ENCODE measurements at places on chromosomes 12 and 14. TPM values are rescaled to one million over a fixed set of nuclear protein-coding genes. Genes with fewer than 3 reads are reported as not detected.

The MMP19 gene
- polyA plus RNA-seq = 19.9 TPM

- no peak for DNase-seq
- H3K4me1 ChIP-seq = no peaks in the 10 kb centered on the region
- no peak overlapping the region for H3K27ac ChIP-seq
- peaks cover 61% of the 10 kb centered on the region for H3K36me3 ChIP-seq
- H3K27me3 ChIP-seq = no peaks in the 10 kb centered on the region
- H3K4me3 ChIP-seq = no peak overlapping the region
Measured at GRCh38 chr12:4685317-4685716, 34.9 kb upstream of the GALNT8 start.

DNA sequence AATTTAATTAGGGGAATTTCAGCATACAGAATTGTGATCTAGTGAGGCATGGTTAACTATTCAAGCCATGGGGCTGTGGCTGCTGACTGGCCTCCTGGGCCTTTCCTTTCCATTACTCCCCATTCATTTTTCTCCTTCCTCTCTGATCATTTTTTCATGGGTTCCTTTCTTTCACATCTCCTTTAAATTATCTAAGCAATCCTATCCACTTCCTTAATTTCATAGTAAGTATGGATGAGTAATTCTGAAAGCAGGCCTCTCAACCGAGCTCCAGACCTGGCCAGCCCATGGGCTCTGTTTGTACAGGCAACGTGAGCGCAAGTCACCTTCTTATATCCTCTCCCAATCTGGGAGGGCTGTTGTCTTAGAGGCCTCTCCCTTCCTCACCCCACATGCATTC, 13.4 kb downstream of the CKAP4 start:
- H3K4me1 ChIP-seq = no peaks in the 10 kb centered on the region
- no peak overlapping the region for H3K4me3 ChIP-seq

DNA sequence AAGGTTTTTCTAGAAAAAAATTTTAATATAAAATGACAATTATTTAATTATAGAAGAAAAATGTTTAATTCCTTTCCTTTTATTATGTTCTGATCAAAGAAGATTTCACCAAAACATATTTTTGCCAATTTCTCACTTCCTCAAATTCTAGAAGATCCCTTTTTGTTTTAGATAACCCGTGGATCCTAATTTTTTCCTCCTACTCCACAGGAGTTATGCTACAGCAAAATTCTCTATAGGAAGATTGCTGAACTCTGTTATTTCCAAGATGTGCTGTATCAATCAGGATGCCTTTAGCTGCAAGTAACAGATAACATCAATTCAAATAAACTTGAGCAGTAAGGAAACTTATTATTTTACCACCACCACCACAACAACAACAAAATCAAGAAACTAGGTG, 3.8 kb upstream of the SNX6 start:
- no peak overlapping the region for H3K4me3 ChIP-seq
- H3K27me3 ChIP-seq = no peaks in the 10 kb centered on the region
- no peak for DNase-seq
- no peaks in the 10 kb centered on the region for H3K36me3 ChIP-seq
- peaks cover 3% of the 10 kb centered on the region for H3K4me1 ChIP-seq

- no peak for DNase-seq
- H3K36me3 ChIP-seq = no peaks in the 10 kb centered on the region
- no peak overlapping the region for H3K4me3 ChIP-seq
- H3K27ac ChIP-seq = no peak overlapping the region
Measured at GRCh38 chr12:9792961-9793617, 32.4 kb upstream of the CD69 start.

DNA sequence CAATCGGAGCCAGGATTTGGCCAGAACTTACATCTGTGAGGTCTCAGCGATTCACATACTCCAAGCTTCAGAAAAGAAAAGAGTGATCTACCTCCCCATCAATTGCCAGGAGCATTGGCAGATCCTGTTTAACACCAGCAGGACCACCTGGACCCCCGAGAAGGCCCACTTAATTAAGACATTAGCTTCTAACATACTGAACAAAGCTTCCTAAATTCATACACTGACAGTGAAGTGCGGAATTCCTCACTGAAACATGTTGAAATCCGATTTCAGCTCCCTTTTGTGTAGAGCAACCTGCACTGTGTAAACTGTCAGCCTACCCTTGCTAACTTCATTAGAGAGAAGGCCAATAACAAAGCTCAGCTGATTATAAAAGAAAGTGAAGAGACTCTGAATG, 274.0 kb downstream of the NOVA1 start:
- H3K36me3 ChIP-seq = no peaks in the 10 kb centered on the region
- no peaks in the 10 kb centered on the region for H3K27me3 ChIP-seq

DNA sequence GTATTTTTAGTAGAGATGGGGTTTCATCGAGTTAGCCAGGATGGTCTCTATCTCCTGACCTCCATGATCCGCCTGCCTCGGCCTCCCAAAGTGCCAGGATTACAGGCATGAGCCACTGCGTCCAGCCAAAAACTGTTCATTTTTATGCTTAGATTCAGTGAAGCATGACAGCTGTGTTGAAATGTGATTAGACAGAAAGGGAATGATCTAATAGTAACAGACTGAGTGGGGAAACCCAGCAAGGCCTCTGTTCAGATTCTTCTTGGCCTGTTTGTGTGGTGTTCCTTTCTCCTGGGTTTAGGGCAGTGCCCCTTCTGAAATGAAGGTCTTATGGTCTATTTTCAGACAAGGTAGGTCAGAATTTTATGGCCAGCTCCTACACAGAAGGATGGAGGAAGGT, 11.8 kb upstream of the ABCD4 start:
- H3K27me3 ChIP-seq = no peaks in the 10 kb centered on the region
- H3K27ac ChIP-seq = peak overlapping the region; percentile 19
- DNase-seq = no peak
- H3K4me1 ChIP-seq = no peaks in the 10 kb centered on the region
- no peaks in the 10 kb centered on the region for H3K36me3 ChIP-seq

All from thymus (tissue), 14 donors.